ENCODE measurements at places on chromosomes 6 and 20.

- peak; percentile 87 for DNase-seq
Observed at GRCh38 chr6:39189915-39190544, 39.2 kb downstream of the KCNK5 start.

GRCh38 chr20:35146299-35146919 lies 727 bp downstream of the EDEM2 start:
- DNase-seq: peak; percentile 56

- no peak for DNase-seq
Observed at GRCh38 chr20:46770330-46771194, 61.1 kb downstream of the SLC2A10 start.

DNA sequence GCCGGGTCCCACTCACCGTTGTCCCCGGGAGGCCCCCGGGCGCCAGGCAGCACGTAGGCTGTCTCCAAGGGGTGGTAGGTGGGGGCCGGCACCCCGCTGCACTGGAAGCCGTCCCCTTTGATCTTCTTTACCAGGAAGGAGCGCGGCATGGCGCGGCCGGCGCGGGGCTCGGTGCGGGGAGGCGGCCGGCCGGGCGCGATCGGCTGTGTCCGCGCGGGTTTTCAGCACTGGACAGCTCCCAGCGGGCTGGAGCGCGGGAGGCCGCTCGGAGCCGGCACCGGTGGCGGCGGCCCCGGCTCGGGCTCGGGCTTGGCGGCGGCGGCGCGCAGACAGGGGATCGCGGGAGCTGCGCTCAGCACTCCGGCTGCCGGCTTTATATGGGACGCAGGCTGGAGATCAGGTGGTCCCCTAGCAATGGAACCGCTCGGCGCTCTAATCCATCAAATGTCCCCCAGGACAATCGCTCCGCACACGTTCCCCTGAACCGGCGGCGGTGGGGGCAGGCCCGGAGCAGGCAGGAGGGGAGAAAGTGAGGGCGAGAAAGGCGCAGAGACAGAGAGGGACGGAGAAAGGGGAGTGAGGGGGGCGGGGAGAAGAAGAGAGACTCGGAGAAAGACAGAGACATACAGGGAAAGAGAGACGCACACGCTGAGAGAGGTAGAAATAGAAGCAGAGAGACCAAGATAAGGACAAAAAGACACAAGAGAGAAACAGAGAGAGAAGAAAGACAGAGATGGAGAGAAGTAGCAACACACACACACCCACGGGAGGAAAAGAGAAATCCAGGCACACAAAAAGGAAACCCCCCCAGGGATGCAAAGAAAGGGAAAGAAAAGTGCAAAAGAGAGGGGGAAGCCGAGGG lies at the start of gene SCRT2:
Gene SCRT2, minus strand, starts transcription at position 350 of the 862 bp plus-strand sequence. Its CDS starts 201 bp downstream, at position 149.
- DNase-seq: peak; percentile 81

- DNase-seq: no peak
Observed at GRCh38 chr6:1896897-1897296, 287.2 kb downstream of the FOXC1 start.

DNA sequence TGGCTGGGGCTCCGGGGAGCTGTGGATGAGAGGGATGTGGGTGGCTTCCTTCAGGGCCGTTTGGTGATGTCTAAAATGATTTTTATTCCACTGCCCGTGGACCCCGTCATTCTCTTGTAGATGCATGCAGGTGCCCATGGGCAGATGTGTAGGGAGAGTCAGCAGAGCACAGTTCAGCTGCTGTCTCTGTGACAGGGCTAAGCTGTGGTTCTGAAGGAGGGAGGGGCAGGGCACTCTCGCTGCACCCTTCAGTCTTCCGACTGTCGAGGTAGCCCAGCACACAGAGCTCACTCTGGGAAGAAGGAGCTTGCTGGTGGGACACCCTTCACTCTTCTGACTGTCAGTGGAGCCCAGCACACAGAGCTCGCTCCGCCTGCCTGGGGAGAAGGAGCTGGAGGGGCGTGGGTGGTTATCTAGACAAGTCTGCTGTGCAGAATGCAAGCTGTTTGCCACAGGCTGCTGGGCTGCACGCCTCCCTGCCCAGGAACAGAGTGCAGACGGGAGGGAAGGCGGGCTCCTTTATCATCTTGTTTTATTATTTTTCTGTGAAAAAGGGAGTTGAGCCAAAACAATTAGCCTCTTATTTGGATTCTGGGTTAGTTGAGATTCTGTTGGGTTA lies 28.4 kb upstream of the ADRM1 start:
- no peak for DNase-seq

GRCh38 chr20:1857466-1857865 lies 37.7 kb upstream of the SIRPA start:
- no peak for DNase-seq

DNA sequence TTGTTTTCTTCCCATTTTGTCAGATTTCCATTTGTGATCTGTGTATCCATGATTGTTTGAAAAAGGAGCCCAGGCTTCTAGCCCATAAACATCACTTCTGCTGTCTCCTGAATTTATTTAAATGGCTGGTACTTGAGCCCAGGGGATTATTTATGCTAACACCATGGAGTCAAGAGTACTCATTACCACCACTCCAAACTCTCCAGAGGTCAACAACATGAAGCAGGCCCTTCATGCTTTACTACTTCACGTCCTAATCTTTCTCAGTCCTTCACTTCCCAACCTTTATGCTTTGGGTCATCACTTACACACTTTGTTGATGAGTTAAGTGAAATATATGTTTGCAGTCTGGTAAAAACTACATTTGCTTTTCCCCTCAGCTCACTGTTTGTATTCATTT lies 247.8 kb downstream of the BMP2 start:
- no peak for DNase-seq

- DNase-seq: no peak
Observed at GRCh38 chr6:121516331-121516730, 80.9 kb downstream of the GJA1 start.

- no peak for DNase-seq
Observed at GRCh38 chr6:137216875-137217553, 2.2 kb downstream of the IFNGR1 start.

DNA sequence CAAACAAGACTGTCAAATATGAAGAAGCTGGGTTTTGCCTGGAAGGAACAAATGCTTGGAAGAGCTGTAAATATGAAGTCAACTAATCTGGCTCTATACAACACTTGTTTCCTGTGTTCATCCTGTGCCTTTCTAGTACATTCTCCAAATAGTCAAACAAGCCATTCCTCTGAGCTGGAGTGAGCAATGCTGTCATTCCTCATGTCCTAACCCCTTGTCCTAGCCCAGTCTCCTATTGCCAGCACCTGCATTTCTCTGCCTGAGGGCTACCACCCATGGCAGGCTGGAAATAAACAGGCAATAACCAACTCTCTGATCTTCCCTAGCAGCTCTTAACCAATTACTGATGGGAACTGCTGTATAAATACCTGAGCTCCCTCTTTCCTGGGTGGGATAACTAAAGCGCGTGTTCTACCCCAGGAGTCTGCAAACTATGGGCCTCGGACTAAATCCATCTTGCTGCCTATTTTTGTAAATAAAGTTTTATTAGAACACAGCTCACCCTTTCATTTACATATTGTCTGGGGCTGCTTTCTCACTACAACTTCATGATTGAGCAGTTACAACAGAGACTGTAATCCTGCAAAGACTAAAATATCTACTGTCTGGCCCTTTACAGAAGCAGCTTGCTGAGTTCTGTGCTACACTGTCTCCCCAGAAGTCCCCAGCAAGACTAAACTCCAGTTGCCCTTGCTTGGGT lies 13.4 kb downstream of the RIMS4 start:
- no peak for DNase-seq

- DNase-seq: no peak
Observed at GRCh38 chr20:2084703-2085102, 16.9 kb upstream of the STK35 start.

- DNase-seq: no peak
Observed at GRCh38 chr6:116008470-116009243, 52.0 kb downstream of the FRK start.

GRCh38 chr6:159714404-159714803 lies 12.9 kb upstream of the WTAP start:
- no peak for DNase-seq

DNA sequence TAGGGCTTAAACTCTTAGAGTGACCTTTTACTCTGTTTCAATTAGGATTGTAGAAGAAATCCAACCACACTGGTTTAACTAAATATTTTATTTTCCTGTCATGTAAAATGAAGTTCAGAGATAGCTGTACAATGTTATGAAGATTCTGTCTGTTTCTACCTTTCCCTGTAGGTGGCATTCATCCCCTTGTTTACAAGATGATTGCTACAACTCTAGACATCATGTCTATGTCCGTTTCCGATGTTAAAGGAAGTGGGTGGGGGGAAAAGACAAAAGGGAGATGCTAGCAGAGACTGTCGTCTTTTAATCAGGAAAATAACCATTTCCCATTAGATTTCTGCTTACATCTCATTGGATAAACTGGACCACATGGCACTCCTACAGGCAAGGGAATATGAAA lies 30.9 kb upstream of the RIMS1 start:
- DNase-seq: no peak

- no peak for DNase-seq
Observed at GRCh38 chr6:17490724-17491123, 97.3 kb downstream of the CAP2 start.

- DNase-seq: peak; percentile 70
Observed at GRCh38 chr6:52233975-52234823, 10.1 kb downstream of the IL17F start.

DNA sequence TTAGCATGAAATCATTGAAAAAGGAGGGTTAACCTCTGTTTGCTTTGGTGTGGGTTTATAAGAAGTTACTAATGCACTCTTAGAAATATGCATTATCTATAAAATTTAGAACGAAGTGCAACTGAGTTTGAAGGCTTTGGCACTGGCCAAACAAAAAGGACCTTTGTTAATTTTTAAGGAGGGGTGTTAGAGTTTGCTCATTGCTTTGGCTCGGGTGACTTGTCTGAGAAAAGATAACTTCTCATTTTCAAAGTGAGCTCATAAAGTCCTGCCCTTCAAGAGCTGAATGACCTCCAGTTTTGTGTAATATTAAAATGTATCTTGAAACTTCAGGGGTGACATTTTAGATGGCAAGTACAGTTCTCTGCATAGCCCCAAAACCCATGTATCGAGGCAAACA lies 25.9 kb downstream of the NEDD9 start:
- DNase-seq: no peak

DNA sequence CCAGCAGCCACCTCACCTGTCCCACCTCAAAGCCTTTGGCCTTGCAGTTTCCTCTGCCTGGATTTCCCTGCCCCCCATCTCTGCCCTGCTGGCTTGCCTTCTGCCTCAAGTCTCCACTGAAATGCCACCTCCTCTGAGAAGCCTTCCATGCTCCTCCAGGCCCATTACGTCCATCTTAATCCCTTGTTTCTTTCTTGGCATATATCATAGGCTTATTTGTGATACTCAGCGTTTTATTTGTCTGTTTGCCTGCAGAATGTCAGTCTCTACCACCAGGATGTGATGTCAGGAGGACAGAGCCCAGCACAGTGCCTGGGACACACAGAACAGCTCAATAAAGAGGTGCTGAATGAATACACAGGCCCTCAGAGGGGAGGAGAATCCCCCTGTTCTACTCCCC lies 24.4 kb upstream of the TLDC2 start:
- no peak for DNase-seq

DNA sequence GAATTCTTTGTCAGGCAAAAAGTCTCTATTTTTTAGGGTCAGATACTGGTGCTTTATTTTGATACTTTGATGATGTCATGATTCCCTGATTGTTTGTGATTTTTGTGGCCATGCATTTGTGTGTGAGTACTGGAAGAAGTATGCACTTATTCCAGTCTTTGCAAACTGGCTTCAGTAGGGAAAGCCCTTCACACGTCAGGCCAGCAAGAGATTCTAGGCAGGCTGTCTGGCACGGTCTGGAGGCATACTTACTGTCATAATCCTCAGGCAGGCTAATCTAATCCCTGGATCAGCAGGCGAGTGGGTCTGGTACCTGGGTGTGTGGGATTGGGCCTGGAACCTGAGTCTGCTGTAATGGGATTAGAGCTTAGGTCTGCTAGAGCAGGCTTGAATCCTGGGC lies 391.8 kb upstream of the MMS22L start:
- DNase-seq: no peak

DNA sequence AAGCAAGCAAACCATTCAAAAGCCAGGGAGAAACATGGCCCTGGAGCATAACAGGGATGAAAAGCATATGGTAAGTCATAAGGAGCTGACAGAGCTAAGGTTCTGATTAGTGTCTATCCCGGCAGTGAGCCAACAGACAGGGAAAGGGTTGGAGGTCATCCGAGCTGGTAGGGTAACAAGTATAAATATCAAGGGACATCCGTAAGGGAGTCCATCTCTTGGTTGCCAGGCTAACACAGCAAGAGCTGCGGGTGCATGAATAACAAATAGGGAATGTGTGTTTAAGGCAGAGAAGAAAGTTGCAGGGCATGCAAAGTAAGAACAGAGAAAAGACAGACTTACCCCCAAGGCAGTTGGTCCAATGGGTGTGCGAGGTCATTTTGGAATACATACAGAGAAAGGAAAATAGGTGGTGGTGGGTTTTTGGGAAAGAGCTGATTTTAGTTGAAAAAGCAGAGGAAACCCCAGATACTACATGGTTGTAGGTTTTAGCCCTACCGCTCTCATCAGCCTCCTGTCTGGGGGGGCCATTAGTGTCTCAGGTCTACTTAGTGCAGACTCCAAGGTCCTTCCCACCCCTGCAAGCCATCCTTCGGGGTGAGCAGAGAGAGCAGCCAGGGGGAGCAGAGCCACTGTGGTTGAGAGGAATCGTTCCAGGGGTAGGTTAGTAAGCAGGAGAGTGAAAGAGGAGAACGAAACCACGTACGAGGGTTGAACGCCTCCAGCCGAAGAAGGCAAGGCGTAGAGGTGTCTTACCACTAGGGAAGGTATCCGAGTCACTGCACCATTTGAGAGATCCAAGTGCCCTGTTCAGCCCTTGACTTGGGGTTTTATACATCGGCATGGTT lies at the start of gene ERVFRD-1:
Gene ERVFRD-1, minus strand, starts transcription at position 805 of the 848 bp plus-strand sequence. CDS start 6,415 bp downstream, outside the sequence.
- DNase-seq: no peak

- DNase-seq: peak; percentile 56
Observed at GRCh38 chr20:16517946-16518783, 55.1 kb downstream of the KIF16B start.

DNA sequence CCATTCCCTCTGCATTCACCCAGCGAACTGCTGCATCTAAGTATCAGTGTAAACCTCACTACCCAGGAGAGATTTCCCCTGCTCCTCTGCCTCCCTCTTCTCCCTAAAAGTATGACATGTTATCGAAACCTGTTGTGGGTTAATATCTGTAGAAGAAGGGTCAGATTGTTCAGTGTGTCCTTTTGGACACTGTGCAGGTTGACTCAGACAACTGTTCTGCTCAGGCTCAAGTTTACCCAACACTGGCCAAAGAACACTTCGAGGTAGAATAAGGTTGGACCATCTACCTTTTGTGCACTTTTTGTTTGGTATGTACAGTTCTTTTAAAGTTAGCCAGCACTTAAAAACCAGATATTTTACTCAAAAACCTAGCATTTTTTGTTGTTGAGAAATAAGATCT lies 4.6 kb downstream of the NT5DC1 start:
- no peak for DNase-seq

- DNase-seq: no peak
Observed at GRCh38 chr6:44474643-44475042, 87.1 kb downstream of the CDC5L start.

Data from H9 (cell line).